Smooth muscle cell of the umbilical artery (primary cell): ENCODE measurements at places on chromosomes 1 and 21. TPM values are rescaled to one million over a fixed set of nuclear protein-coding genes. Genes with fewer than 3 reads are reported as not detected.

Gene OR2L13
- not detected in 2 replicates for total RNA-seq

Gene LMOD1
- 10.1 and 27.0 TPM in 2 replicates for total RNA-seq

Gene SZT2
- 27.9 and 36.4 TPM in 2 replicates for total RNA-seq

Gene PTPRC
- total RNA-seq: under 0.01 TPM in 1 of 2 replicates, not detected in the other

Gene SH2D5
- 0.89 and 8.5 TPM in 2 replicates for total RNA-seq

Gene ETV3L
- total RNA-seq: not detected in 2 replicates

Gene SPATA45
- total RNA-seq: not detected in 2 replicates

Gene PROK1
- total RNA-seq: not detected in 2 replicates

Gene IGSF9
- not detected in 2 replicates for total RNA-seq

Gene SLC39A1
- 112 and 126 TPM in 2 replicates for total RNA-seq

Gene RAB3B
- total RNA-seq: 5.3 and 31.8 TPM in 2 replicates

Gene MFAP2
- total RNA-seq: 34.6 and 44.5 TPM in 2 replicates

Gene IRF6
- 0.05 and 0.59 TPM in 2 replicates for total RNA-seq

Gene SMIM1
- 1.2 and 7.4 TPM in 2 replicates for total RNA-seq

Gene FCRL1
- not detected in 2 replicates for total RNA-seq

Gene CBR3
- total RNA-seq: 4.5 and 7.8 TPM in 2 replicates

Gene TTC24
- total RNA-seq: not detected in 2 replicates

Gene LCE1F
- total RNA-seq: not detected in 2 replicates

Gene NFIA
- 2.7 and 4.2 TPM in 2 replicates for total RNA-seq

Gene ACKR1
- total RNA-seq: not detected in 2 replicates

Gene MYCL
- total RNA-seq: 1.3 and 2.1 TPM in 2 replicates
